ENCODE measurements at places on chromosomes 6 and 20.
A peak's percentile ranks its signal among the peaks of the same experiment; 100 is the strongest.

GRCh38 chr6:127520066-127520465 lies 931 bp upstream of the MTCL3 start:
- no peak for DNase-seq

GRCh38 chr6:15399641-15400470 lies 154.0 kb downstream of the JARID2 start:
- DNase-seq, result no peak

- DNase-seq, result peak; percentile 40
These were observed 48.4 kb downstream of the CEP43 start for GRCh38 chr6:167047554-167047953.

DNA sequence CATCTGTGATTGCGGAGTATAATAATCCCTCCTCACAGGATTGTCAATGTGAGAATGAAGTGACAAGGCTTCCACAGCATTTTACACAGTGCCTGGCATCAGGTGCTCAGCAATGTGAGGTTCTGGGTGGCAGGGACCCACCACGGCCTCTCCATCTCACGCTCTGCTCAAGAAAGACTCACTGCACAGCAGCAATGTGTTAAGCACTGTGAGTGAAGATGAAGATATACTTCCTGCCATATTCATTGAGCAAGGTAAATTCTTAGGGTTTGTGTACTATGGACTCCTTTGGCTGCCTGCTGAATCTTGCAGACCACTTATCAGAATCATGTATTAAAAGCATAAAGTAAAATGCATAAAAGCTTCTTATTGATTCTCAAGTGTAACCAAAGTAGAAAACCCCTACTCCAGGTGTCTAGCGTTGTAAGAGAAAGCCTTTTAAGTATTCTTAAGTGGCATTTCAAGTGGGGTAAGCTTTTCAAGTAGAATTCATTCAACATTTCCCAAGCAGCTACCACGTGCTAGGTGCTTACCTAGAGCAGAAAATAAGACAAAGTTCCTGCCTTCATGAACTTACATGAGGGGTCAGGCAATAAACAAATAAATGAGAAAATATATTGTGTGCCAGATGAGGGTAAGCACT lies 17.0 kb upstream of the MEP1A start:
- no peak for DNase-seq

- DNase-seq, result no peak
These were observed 353.0 kb upstream of the RGS17 start for GRCh38 chr6:153484056-153484455.

DNA sequence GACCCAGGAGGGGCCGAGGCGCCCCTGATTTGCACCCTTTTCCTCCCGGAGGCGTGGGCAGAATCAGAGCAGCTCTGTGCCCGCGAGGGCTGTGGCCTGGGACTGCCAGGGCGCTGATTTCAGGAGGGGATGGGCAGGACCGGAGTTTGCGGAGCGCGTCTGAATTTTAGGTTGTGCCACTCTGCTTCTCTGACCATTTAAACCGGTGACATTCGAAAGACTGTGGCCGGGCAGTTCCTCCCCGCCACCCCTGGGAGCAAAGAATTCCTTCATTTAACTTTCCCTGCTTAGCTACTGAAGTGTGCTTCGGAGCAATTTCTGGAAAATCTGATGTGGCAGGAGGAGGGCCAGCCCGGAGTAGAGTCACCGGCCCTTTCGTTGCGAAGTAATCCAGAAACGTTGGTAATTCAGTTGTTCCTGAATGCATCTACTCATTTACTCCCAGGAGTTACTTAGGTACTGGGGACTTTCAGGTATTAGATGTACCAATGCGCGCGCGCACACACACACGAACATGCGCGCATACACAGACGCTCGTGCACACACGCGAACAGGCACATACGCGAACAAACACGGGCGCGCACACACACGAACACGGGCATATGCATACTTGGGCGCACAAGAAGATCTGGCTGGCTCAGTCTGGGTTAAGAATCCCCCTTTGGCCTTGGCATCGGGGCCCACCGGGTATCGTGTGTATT lies 568 bp downstream of the CCDC170 start:
- DNase-seq, result no peak

GRCh38 chr20:45347297-45347935 lies 808 bp downstream of the SDC4 start:
- no peak for DNase-seq

DNA sequence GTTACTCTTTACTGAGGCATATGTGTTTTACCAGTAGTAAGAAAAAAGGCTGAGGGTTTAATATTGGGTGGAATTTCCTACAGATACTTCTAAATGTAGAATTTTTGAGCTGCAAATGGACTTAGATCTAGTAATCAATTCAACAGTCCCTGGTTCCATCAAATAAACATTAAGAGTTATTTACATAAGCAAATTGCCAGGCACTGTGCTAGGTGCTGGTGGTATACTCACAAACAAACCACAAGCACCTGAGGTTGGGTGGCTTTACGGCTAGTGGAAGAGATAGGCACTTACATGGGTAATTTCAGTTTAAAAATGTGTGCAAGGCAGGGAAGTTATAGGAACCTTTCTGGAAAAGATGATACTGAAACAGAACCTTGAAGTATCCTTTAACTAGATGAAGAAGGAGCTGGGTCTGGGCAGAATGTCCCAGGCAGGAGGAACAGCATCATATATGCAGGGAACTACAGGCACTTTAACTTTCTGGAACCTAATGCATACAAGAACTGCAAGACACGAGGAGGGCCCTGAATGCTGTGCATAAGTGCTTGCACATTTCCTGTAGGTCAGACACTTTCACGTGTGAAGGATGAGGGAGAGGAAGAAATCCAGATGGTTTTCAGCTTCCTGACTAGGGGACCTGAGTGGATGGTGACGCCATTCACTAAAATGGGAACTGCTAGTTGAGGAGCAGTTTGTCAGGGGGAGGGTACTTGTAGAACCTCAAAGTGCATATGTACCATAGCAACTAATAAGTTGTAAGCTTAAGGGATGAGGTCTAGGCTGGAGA lies 4.5 kb downstream of the CCN6 start:
- DNase-seq, result no peak

GRCh38 chr20:18669241-18670019 lies 81.6 kb downstream of the DTD1 start:
- DNase-seq, result no peak

DNA sequence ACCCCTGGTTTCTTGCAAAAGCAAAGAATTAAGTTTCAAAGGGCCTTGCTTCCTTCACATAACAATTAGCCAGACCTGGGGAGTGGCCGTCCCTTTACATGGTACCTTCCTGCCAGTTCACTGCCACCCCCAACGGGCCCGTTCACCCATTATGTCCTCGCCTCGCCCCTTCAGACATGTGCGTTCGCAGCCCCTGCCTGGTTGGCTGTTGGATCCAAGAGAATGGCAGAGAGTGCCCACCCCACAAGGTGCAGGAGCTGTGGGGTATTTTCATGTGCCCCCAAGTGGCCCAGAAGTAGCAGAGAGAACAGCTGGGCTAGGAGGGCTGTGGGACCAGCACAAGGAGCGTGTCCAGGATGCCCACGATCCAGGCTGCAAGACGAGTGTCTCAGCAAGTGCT lies 422.9 kb upstream of the SULF2 start:
- no peak for DNase-seq

DNA sequence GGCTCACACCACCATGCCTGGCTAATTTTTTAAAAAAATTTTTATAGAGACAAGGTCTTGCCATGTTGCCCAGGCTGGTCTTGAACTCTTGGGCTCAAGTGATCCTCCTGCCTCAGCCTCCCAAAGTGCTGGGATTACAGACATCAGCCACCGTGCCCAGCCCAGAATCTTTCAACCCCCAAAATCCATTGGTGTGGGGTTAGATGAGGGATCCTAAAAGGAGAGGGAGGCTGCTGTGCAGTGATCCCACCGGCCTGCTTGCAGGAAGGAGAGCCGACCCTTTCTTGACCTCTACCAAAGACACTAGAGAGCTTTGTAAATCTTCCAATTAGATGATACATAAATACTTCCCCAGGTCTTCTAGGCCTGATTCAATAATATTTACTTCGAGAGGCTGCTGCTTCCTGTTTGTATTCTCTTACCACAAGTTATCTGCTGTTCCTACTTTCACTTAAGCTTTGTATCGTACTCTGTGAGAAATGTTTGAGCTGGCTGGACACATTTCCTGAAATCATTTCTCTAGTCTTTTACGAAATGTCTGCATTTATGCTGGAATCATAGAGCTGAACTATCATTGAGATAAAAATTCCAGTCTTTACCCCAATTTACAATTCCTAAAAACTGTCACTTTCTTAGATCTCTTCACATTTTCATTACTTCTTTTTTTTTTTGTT lies 49.3 kb upstream of the IER3 start:
- no peak for DNase-seq
